ENCODE measurements at places on chromosomes 6 and 20. TPM values are rescaled to one million over a fixed set of nuclear protein-coding genes. Genes with fewer than 3 reads are reported as not detected.
A peak's percentile ranks its signal among the peaks of the same experiment; 100 is the strongest.

DNA sequence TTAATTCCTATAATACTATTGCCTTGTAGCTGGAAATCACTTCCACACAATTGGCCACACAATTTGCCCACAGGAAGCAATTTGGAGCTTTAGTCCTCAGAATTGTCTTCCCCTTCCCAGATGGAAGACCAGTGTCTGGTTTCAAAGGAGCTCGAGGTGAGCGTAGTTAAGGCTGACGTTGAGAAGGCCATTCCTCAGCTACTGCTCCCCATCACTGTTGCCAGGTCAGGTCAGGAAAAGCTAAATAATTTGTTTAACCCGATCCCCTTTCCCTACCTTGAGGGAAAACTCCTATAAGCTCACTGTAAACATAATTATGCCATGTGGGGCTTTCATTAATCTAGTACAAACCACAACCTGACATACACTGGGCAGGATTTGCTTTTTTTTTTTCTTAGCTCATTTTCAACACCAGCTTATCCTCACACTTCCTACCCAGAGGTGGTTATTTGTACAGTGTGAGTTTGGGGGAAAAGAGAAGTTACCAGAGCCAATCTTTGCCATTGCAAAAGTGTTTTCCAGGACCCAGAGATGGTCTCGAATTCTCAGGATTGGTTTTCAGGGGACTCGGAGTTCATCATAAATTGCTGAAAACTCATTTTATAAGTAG, 242.7 kb downstream of the CLIC5 start:
- no peaks in the 10 kb centered on the region for H3K4me1 ChIP-seq
- H3K27me3 ChIP-seq, result no peaks in the 10 kb centered on the region
- no peaks in the 10 kb centered on the region for H3K36me3 ChIP-seq
- no peak overlapping the region for H3K27ac ChIP-seq
- DNase-seq, result no peak
- no peak overlapping the region for H3K4me3 ChIP-seq

- no peak overlapping the region for H3K27ac ChIP-seq
- peak overlapping the region; percentile 10 for H3K4me3 ChIP-seq
- DNase-seq, result peak; percentile 74
- no peaks in the 10 kb centered on the region for H3K36me3 ChIP-seq
- peaks cover 36% of the 10 kb centered on the region for H3K27me3 ChIP-seq
- H3K4me1 ChIP-seq, result peaks cover 13% of the 10 kb centered on the region
Measured at GRCh38 chr6:150079604-150080003, 10.7 kb upstream of the ULBP3 start.

DNA sequence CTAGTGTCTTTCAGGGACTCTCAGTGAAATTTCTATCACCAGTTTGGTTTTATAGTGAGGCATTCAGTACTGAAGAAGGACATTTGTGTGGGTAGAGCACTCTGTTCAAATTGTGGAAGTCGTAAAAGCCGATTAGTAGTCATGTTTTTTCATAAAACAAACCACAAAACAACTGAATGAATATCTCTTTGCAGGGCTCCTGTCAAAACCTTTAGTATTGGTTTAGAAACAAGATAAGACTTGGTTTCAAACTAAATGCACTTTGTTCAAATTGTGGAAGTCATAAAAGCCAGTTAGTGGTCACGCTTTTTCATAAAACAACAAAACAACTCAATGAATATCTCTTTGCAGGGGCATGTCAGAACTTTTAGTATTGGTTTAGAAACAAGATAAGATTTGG, 23.8 kb downstream of the ADGRF4 start:
- H3K27me3 ChIP-seq, result peaks cover 1% of the 10 kb centered on the region
- H3K27ac ChIP-seq, result no peak overlapping the region
- no peaks in the 10 kb centered on the region for H3K4me1 ChIP-seq
- no peaks in the 10 kb centered on the region for H3K36me3 ChIP-seq
- no peak overlapping the region for H3K4me3 ChIP-seq

GRCh38 chr20:21529863-21530262, 16.0 kb upstream of the NKX2-2 start:
- H3K27me3 ChIP-seq, result peaks cover 60% of the 10 kb centered on the region
- no peak overlapping the region for H3K4me3 ChIP-seq
- peaks cover 2% of the 10 kb centered on the region for H3K4me1 ChIP-seq
- H3K36me3 ChIP-seq, result no peaks in the 10 kb centered on the region
- no peak for DNase-seq

- H3K36me3 ChIP-seq, result peaks cover 2% of the 10 kb centered on the region
- H3K27me3 ChIP-seq, result no peaks in the 10 kb centered on the region
- no peak overlapping the region for H3K4me3 ChIP-seq
- DNase-seq, result no peak
- H3K27ac ChIP-seq, result no peak overlapping the region
Measured at GRCh38 chr6:3281631-3282475, 23.1 kb downstream of the PSMG4 start.

DNA sequence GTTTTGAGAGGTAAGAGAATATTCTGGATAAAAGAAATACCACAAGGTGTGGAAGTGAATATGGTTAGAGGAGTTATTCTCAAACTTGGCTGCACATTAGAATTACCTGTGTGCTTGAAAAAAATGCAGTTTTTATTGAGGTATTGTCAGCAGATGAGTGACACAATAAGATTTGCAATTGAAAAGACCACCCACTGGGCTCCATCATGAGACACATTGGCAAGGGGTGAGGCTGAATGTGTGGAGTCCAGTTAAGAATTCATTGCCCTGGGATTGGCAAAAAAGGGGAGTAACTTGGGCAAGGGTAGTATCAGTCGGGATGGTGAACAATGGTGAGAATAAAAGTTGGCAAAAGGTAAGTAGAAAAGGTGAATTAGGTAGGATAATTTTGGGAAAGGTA, 63.5 kb downstream of the MEI4 start:
- H3K4me1 ChIP-seq, result no peaks in the 10 kb centered on the region
- H3K36me3 ChIP-seq, result no peaks in the 10 kb centered on the region
- DNase-seq, result no peak
- H3K4me3 ChIP-seq, result no peak overlapping the region

DNA sequence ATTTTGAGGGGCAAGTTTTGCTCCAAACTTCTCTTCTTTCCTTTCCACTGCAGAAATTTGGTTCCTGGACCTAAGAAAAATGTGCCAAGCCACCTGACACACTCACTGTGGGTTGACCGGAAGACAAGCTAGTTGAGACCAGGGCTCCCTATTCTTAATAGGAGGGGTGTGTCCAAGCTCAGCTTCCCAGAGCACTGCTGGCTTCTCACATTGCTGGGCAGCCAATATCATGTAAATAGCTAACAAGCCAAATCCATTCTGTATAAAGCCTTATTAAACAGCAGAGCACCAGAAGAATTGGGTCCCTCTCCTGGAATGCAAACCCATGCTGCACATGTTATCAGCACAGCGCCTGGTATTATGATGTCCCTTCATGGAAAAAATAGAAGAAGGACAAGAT, 17.0 kb upstream of the SAMD3 start:
- no peak overlapping the region for H3K27ac ChIP-seq
- peaks cover 5% of the 10 kb centered on the region for H3K27me3 ChIP-seq
- no peaks in the 10 kb centered on the region for H3K4me1 ChIP-seq
- no peak overlapping the region for H3K4me3 ChIP-seq
- H3K36me3 ChIP-seq, result no peaks in the 10 kb centered on the region

DNA sequence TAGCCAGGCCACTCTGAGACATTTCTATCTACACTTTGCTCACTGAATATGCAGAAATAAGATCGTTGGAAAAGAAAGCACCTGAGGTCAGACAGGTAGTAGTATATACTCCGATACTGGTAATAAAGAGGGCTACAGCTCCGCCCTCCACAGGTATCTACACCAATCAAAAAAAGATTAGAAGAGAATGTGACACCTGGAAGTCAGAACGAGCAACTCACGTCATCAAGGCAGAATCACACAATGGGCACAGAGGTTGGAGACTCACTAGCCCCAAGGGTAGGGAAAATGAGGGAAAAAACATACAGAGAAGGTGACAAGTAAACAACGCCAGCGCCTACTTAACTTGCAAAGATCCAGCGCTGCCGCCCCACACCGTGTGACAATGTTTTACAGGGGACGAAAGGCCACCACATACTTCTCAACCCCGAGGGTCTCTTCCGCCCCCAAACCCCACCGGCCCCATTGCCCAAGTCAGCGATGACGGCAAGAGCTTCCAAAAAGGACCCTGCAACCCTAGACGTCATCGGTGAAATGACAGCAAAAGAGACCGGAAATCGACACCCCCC, 653 bp downstream of the LMBRD1 start:
- H3K27me3 ChIP-seq, result no peaks in the 10 kb centered on the region
- DNase-seq, result peak; percentile 81
- H3K36me3 ChIP-seq, result no peaks in the 10 kb centered on the region
- H3K4me1 ChIP-seq, result peaks cover 35% of the 10 kb centered on the region
- peak overlapping the region; percentile 90 for H3K4me3 ChIP-seq

DNA sequence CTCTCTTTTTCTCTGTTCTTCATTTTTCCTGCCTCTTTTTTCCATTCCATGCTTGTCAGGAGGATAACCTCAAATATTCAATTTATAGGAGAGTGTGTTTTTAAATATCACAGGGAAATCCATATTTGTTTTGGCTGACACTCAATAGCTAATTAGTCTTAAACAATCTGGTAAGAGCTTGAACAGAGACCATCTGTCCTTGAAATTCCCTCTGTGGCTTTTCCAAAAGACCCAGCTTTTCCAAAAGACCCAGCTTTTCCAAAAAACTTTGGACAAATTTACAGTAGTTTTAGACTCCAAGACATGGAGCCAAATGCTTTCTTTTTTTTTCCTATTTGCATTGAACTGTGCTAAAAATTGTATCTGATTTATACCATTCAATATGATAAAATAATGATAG, 127.4 kb upstream of the FAM83B start:
- no peaks in the 10 kb centered on the region for H3K36me3 ChIP-seq
- no peaks in the 10 kb centered on the region for H3K4me1 ChIP-seq
- no peaks in the 10 kb centered on the region for H3K27me3 ChIP-seq
- H3K27ac ChIP-seq, result no peak overlapping the region
- H3K4me3 ChIP-seq, result no peak overlapping the region

GRCh38 chr20:57655809-57656155, 35.6 kb upstream of the ZBP1 start:
- H3K27me3 ChIP-seq, result no peaks in the 10 kb centered on the region
- H3K4me3 ChIP-seq, result no peak overlapping the region
- H3K36me3 ChIP-seq, result no peaks in the 10 kb centered on the region
- no peak for DNase-seq
- H3K27ac ChIP-seq, result no peak overlapping the region
- peaks cover 11% of the 10 kb centered on the region for H3K4me1 ChIP-seq

DNA sequence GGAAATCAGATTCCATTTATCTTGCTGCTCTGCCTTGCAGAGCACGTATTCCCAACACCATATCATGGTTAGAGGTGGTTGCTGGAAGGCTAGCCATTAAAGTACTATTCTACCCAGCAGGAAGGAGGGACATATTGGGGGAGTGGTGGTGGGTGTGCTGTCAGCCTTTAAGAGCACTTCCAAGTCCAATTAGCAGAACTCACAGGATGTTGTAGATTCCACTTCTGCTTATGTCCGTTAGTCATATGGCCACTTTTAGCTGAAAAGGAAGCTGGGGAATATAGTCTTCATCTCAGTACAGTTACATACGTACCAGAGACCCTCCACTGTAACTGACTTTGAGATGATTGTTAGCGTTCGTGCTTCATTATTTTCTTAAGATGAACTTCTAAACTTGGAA, 94.4 kb downstream of the SAMD3 start:
- H3K27me3 ChIP-seq, result no peaks in the 10 kb centered on the region
- H3K36me3 ChIP-seq, result peaks cover 25% of the 10 kb centered on the region
- H3K4me3 ChIP-seq, result no peak overlapping the region
- H3K27ac ChIP-seq, result no peak overlapping the region
- no peak for DNase-seq

- H3K4me1 ChIP-seq, result peaks cover 26% of the 10 kb centered on the region
- peaks cover 43% of the 10 kb centered on the region for H3K27me3 ChIP-seq
- H3K4me3 ChIP-seq, result no peak overlapping the region
- H3K27ac ChIP-seq, result no peak overlapping the region
- DNase-seq, result peak; percentile 92
- H3K36me3 ChIP-seq, result no peaks in the 10 kb centered on the region
Measured at GRCh38 chr6:160455541-160456213, 107.5 kb downstream of the SLC22A3 start.

DNA sequence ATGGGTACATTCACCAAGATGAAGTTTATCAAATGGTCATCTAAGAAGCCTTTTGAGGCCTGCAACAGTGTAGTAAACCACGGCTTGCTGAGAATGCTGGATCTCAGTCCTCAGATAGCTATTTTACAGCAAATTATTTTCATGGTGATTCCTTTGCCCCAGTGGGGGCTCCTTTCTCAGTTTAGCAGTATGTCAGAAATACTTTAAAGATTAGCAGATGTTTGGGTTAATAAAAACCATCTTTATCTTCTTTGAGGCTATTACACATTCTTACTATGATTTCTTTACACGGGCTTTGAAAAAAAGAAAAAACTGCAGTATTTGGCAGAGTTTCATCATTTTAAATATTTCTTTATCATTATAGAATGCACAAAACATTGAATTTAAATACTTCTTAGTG, 10.7 kb downstream of the MYLIP start:
- DNase-seq, result no peak
- H3K4me1 ChIP-seq, result peaks cover 40% of the 10 kb centered on the region
- H3K27me3 ChIP-seq, result no peaks in the 10 kb centered on the region
- no peak overlapping the region for H3K27ac ChIP-seq

GRCh38 chr6:72740135-72740534, 118.3 kb downstream of the KCNQ5 start:
- peak overlapping the region; percentile 0 for H3K27ac ChIP-seq
- H3K4me3 ChIP-seq, result no peak overlapping the region
- no peaks in the 10 kb centered on the region for H3K27me3 ChIP-seq
- H3K36me3 ChIP-seq, result peaks cover 3% of the 10 kb centered on the region
- DNase-seq, result peak; percentile 59
- peaks cover 31% of the 10 kb centered on the region for H3K4me1 ChIP-seq

GRCh38 chr20:6024768-6025167, 29.1 kb downstream of the LRRN4 start:
- DNase-seq, result no peak
- H3K27me3 ChIP-seq, result no peaks in the 10 kb centered on the region

GRCh38 chr6:149897855-149898744, at the start of gene RAET1E:
RAET1E (minus strand) TSS chr6:149898113; CDS start chr6:149890901, 7,212 bp downstream.
- no peak for DNase-seq
- peaks cover 13% of the 10 kb centered on the region for H3K4me1 ChIP-seq
- H3K36me3 ChIP-seq, result no peaks in the 10 kb centered on the region
- H3K4me3 ChIP-seq, result no peak within 1 kb of the TSS
- H3K27me3 ChIP-seq, result peaks cover 15% of the 10 kb centered on the region

DNA sequence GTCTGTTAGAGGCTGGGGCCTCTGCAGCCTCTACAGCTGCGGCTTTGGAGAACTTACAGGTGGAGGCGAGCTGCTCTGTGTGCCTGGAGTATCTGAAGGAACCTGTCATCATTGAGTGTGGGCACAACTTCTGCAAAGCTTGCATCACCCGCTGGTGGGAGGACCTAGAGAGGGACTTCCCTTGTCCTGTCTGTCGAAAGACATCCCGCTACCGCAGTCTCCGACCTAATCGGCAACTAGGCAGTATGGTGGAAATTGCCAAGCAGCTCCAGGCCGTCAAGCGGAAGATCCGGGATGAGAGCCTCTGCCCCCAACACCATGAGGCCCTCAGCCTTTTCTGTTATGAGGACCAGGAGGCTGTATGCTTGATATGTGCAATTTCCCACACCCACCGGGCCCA, 2.6 kb downstream of the TRIM39 start:
- no peak for DNase-seq
- no peak overlapping the region for H3K27ac ChIP-seq
- H3K4me1 ChIP-seq, result peaks cover 28% of the 10 kb centered on the region
- no peaks in the 10 kb centered on the region for H3K27me3 ChIP-seq
- peaks cover 45% of the 10 kb centered on the region for H3K36me3 ChIP-seq

Gene CTNNBL1
- total RNA-seq, result 105 TPM

Gene IP6K3
- total RNA-seq, result not detected

Gene LY6G6D
- total RNA-seq, result not detected

Gene RIPPLY2
- total RNA-seq, result not detected

Gene SYCP2L
- total RNA-seq, result not detected

Gene CTCFL
- not detected for total RNA-seq

Gene ASIP
- not detected for total RNA-seq

Gene CYP24A1
- not detected for total RNA-seq

Gene SNTA1
- 1.0 TPM for total RNA-seq

Gene TENT5A
- total RNA-seq, result 0.90 TPM

Gene CRIP3
- total RNA-seq, result 0.79 TPM

Gene C6orf15
- not detected for total RNA-seq

All from activated CD4-positive, alpha-beta T cell treated with anti-CD3 and anti-CD28 coated beads, Interleukin-2, amount 10 ng/mL, durations not matched to agents 24 days and 14 days (primary cell).